ENCODE measurements at places on chromosomes 16 and 17.

- no peak for DNase-seq
These were observed 64.6 kb downstream of the ANKFN1 start for GRCh38 chr17:56217921-56218320.

DNA sequence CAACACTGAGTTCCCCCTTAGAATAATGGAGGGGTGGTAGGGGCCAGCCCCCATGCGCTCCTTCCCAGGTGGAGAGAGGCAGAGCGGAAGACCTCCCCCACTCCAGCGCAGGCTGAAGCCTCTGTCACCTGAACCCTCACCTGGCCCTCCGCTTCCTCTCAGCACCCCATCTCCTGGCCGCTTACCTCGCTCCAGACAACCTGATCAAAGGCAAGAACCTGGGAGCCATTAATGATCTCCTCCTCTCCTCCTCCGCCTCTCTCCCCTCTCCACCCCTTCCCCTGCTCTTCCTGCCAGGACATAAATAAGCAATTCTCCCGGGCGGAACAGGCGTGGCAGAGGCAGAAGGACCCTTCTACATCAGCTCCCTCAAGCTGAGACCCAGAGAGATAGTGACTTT lies 110.2 kb upstream of the LHX1 start:
- DNase-seq = no peak

GRCh38 chr17:76008208-76008607 lies 7.6 kb downstream of the CDK3 start:
- peak; percentile 54 for DNase-seq

GRCh38 chr17:79202480-79202879 lies 127.9 kb downstream of the ENGASE start:
- DNase-seq = no peak

- DNase-seq = no peak
These were observed 27.7 kb upstream of the BCO1 start for GRCh38 chr16:81210807-81211206.

GRCh38 chr16:57025941-57026777 lies 36.8 kb downstream of the NLRC5 start:
- no peak for DNase-seq

GRCh38 chr17:78360371-78361224 lies 721 bp upstream of the SOCS3 start:
- peak; percentile 99 for DNase-seq

GRCh38 chr16:77949445-77949844 lies 72.9 kb upstream of the CLEC3A start:
- no peak for DNase-seq

DNA sequence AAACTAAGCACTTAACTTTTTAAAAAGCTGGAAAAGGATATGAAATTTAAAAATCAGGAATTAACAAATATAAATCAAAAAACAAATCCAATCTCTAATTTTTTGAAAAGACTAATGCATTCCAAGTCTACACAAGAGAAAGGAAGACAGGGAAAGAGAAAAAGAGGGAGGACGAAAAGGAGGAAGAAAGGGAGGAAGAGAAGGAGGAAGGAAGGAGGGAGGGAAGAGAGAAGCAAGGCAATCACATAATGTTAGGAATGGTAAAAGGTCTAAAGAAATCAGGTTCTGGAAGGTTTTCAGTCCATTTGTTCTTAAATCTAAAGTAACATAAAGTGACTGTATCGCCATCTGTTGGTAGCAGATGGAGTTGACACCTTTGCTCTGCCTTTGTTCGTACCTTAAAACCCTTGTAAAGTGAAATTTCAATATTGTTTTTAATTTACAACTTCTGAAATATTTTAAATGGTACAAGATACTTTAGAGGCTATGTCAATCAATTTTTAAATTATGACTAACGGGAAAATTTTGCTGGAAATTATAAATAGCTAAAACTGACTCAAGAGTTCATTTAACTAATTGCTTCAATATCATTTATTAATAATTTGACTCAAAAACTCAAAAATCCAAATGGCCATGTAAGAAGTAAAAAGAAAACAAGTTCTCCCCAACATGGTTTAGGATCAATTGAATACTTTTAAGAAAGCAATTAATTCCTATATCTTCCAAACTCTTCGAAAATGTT lies 20.4 kb upstream of the CDYL2 start:
- no peak for DNase-seq

GRCh38 chr17:39555368-39555767 lies 52.4 kb downstream of the NEUROD2 start:
- DNase-seq = no peak

DNA sequence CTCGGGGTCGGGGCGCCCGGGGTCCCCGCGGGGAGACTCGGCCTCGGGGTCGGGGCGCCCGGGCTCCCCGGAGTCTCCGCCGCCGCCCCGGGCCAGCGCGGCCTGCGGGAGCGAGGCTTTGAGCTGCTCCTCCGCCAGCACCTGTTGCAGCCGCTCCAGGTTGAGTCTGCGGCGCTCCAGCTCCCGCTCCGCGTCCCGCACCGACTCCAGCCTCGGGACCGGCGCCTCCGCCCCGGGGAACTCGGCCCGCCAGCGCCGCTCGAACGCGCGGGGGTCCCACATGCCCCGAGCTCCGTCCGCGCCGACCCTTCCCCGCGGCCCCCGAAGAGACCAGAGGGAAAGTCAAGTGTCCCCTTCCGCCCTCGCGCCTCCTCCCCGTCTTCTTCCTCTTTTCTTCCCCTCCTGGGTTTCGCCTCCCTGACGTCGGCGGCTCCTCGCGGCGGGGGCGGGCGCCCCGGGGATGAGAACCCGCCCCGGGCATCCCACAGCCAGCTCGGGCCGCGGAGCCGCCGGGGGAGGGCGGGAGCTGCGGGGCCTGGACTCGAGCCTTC lies 40.8 kb upstream of the BHLHA9 start:
- DNase-seq = peak; percentile 94

GRCh38 chr17:27956601-27957445 lies 63.7 kb upstream of the LYRM9 start:
- DNase-seq = no peak

DNA sequence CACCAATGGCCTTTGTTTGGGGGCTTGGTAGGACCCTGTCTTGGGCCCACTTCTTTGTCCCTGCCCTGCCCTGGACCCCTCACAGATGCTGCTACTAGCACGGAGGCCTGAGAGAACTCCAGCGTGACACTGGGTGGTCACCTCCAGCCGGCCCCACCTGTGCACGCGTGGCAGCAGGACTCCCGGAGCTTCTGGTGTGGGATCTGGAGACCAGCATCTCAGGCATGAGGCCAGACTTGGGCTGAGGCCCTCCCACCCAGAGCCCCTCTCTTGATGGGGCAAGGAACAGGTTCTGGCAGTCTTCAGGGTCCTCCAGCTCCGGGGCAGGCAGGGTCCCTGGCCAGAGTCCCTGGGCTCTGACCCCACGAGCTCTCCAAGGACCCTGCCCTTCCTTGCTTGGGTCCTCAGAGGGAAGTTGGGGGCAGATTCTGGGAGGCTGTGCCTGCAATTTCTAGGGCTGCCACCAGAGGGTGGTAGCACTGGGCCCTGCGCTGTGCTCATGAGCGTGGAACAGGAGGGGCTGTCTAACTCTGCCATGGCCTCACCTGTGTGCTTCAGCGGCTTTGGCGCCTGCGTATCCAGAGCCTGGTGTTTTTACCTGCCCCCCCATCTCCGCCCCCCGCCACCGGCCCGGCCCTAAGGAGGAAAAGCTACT lies 3.1 kb upstream of the BAIAP3 start:
- DNase-seq = no peak

All from osteoblast (primary cell).